ENCODE measurements at places on chromosomes 6 and 20.

- peak; percentile 51 for DNase-seq
Measured at GRCh38 chr20:36102809-36103596, 51.5 kb upstream of the EPB41L1 start.

DNA sequence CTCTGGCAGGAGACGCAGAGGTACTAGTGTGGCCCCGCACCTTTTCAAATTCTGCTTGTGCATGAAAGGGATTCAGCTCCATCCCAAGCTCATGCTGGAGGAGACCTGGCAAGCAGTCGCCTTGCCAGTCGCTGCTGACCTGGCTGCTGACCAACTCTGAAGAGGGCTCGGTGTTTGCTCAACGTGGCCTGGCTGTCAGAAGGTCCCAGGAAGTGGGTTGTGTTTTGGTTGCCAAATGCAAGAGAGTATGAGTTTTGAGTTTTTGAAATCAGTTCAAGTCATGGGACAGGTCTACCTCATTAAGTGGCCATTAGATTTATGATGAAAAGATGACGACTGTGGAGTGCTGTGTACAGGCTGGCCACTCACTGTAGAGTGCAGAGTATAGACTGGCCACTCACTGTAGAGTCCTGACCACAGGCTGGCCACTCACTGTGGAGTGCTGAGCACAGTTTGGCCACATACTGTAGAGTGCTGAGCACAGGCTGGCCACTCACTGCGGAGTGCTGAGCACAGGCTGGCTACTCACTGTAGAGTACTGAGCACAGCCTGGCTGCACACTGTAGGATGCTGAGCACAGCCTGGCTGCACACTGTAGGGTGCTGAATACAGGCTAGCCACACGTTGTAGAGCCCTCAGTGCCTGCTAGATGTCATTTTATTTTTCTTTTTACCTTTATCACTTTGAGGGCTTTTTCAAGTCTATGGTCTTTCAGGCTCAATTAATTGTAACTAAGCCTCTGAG is 193.9 kb downstream of the ZNF217 start:
- no peak for DNase-seq

- no peak for DNase-seq
Measured at GRCh38 chr6:45507186-45507585, 129.5 kb upstream of the SUPT3H start.

DNA sequence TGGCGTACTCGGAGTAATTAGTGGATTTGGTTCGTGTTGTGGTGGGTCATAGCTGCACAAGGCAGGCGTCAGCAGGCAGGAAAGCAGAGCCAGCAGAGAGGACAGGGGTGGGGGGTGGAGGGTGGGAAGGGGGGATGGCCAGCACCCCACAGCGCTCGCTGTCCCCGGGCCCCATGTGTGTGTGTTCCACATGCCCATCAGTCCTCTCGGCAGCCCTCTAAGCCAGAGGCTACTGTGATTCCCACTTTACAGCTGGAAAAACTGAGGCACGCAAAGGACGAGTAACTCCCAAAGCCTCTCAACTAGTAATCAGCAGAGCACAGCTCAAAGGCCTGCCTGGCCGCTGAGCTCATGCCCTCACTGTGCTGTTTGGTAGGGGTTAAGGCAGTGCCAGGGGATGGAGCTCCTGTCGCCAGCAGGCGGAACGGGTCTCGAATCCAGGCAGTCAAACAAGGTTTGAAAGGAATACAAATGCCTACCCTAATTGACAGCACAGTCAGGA is 175.2 kb downstream of the ZDHHC14 start:
- no peak for DNase-seq

DNA sequence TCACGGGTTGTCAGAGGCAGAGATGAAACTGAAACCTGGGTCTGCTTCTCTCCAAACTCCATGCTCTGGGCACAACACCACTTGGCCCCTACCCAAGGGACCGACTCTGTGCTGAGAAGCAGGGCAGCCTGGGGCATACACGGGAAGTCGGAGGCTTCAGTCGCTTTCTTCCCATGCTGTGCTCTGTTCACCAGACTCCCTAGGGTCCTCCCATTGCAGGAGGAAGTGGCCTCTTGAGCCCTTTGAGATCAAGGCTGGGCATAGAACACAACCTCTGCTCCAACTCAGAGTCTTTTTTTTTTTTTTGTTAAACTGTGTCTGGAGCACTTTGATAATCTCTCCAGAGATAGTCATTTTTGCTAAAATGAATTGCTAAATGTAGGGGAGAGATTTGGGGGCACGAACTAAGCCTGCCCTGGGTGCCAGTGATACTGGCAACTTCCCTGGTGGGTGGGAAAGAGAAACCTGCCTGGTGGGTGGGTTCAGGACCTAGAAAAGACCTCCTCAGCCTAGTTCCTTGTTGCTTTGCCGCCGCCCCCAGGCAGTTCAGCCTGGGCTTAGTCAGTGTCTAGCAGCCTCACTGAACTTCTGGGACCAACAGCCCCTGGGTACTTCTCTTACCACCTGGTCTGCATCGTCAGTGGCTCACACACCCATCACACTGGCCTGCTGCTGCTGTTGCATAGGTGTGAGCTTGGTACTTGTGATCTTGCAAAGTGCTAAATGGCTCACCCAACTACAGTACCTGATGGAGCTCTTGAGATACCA is 62.0 kb downstream of the PPP1R14C start:
- DNase-seq = no peak

- no peak for DNase-seq
Measured at GRCh38 chr6:74466572-74466971, 739.3 kb downstream of the COL12A1 start.

DNA sequence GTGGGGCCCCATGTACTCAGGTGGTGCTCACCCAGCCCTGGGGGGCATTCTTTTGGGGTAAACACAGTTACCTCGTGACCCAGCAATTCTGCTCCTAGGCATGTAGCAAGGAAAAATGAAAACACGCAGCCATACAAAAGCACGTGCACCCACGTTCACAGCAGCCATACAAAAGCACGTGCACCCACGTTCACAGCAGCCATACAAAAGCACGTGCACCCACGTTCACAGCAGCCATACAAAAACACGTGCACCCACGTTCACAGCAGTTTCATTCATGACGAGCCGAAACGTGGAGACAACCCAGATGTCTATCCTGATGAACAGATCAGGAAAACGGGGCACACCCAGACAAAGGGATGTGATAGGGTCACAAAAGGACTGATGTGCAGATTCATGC is 57.1 kb downstream of the YTHDF1 start:
- no peak for DNase-seq

DNA sequence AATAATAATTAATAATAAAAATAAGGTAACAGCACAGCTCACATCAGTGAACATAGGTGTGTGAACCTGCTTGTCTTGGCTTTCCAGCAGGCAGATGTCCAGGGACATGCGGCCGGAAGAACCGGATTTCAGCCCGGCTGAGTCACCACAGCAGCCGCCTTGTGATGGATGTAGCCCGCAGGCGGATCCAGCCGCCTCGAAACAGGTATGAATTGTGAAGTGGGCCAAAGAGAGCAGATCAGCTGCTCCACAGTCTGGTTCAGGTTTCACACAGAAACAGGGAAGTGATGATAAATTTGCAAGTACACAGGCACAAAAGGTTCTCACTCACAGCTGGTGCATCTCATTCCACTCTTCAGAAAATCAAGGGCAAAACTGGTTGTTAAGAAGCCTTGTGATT is 55.1 kb downstream of the ID4 start:
- no peak for DNase-seq

- DNase-seq = no peak
Measured at GRCh38 chr6:5471637-5472398, 210.5 kb downstream of the FARS2 start.

DNA sequence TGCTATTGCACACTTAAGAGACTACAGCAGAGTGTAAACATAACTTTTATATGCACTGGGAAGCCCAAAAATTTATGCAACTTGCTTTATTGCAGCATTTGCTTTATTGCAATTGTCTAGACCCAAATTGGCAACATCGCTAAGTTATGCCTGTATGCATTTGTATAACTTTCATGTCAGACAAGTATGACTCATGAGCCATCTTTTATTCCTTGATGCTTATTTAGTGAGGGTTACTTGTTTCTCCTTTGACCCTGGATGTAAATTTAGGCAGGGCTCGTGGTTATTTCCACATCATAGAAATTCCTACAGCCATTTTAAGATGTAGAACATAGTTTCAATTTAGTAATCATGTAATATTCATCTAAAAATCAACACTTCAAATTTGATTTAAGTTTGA is 130.3 kb upstream of the LY86 start:
- DNase-seq = no peak

- DNase-seq = no peak
Measured at GRCh38 chr6:33156964-33157363, 35.3 kb downstream of the COL11A2 start.

- DNase-seq = no peak
Measured at GRCh38 chr6:142863981-142864380, 81.0 kb downstream of the HIVEP2 start.

- no peak for DNase-seq
Measured at GRCh38 chr6:169171951-169172350, 81.7 kb downstream of the THBS2 start.

DNA sequence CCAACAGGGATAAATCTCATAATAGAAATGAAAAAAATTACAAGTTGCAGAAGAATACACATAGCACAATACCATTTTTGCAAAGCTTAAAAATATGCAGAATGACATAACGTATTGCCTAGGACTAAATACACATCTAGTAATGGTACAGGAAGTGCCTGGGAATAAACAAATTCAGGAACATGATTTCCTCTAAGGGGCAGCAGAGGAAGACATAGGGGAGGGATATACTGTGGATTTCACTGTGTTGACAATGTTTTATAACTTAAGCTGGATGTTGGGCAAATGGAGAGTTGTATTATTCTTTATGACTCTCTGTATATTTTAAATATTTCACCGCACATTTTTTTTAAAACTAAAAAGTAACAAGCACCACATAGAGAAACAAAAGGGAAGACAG is 5.6 kb upstream of the GLO1 start:
- DNase-seq = peak; percentile 58

GRCh38 chr6:144349690-144350527 is 64.8 kb downstream of the UTRN start:
- DNase-seq = peak; percentile 100

DNA sequence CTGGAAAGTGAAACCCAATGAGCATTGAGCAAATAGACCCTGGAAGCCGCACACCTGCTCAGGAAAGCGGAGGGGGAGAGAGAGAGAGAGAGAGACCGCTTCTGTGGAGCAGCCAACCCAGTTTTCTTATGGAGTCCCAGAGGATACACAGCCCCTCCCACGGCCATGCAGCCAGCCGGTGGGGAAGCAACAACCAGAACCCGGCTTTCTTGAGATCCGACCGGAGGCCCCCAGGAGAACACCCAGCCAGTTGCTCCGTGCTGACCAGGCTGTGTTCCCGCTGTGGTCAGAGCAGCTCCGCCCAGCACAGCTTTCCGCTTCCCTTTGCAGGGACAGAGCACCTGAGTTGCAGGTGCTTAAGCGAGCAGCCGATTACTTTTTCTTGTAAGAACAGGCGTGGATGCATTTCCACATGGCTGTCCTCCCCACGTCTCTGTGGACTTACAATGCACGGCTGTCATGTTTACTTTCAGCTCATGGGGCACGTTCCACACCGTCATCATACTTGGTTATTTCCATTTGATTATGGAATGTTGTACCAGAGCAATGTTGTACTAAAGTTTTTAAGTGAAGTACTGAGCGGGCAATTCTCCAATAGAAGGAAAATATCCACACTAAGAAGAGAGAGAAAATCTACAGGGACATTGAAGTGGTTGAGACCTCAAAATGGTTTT is 381.9 kb downstream of the THBS2 start:
- DNase-seq = no peak

DNA sequence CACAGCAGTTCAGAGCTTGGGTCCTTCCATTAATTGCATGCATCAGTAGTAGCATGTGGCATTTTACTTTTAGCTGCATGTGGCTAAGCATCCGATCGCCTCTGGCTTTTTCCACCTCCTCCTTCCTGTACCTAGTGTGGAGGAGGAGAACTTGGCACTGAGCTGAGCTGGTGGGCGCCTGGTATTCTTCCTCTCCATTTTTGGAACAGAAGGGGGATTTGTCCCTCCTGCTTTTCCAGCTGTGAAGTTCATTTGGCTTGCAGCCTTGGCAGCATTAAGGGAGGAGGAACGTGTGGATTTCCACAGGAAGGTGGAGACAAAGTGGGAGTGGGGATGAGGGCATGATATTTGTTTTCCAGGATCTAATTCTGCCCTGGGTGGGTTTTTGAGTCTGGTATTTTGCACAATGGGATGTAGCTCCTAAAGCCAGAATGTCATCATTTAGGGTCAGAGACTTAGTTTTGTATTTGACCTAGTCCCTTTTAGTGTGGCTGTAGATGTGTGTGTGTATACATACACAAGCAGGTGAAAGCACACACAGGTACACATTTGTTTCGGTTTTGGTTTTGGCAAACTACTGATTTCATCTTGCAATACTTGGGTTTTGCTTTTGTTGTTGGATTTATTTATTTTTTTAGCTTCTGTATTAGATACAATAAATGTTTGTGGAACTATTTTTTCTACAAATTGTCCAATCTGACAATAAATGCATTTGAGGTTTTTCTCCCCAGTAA is 90.0 kb downstream of the SASH1 start:
- peak; percentile 66 for DNase-seq

DNA sequence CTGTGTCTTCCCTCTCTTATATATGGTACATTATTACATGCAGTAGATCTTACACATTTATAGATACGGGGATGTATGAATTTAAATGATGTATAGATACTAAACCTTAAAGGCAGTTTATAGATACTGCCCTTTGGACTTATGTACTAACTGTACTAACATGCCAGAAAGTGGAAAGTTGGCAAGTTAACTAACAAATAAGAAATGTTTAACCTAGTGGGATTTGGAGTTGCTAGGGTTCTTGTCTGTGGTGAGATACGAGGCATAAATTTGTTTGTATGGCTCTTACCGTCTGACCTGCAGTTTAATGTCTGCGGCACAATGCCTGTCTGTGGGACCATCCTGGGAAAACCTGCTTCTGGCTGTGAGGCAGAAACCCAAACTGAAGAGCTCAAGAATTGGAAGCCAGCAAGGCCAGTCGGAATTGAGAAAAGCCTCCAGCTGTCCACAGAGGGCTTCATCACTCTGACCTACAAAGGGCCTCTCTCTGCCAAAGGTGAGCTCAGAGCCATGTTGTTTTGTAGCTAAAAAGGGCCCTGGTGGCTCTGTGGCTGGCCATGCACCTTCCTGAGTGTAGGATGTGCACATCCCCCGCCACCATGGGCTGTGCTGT is 62.9 kb upstream of the SLC22A1 start:
- DNase-seq = no peak

DNA sequence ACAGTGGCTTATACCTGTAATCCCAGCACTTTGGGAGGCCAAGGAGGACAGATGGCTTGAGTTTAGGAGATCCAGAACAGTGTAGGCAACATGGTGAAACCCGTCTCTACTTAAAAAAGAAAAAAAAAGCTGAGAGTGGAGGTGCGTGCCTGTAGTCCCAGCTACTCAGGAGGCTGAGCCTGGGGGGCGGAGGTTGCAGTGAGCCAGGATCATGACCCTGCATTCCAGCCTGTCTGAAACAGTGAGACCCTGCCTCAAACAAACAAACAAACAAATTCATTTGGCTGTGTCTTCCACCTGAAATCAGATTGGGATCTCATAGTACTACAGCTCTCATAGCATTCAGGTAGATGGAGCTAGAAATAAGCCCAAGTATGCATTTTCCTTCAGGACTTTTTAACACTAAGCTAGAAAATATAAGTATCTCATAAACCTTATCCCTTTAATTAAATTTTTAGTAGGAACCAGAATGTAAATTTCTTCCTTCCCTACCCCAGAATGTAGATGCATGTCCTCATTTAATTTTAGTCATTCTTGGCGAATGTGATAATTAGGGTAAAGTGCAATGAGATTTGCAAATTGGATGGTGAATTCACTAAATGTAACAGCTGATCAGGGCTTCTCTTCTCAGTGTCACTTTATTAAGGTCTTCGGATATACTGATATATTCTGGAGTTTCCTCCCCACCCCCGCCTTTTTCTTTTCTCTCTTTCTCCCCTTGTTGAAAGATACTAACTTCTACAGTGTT is 190.4 kb downstream of the CDKAL1 start:
- DNase-seq = no peak
